Activated gamma-delta T cell treated with anti-CD3 and anti-CD28 coated beads, Interleukin-2, amount 50 U/mL, for 16 hours (primary cell): ENCODE measurements at places on chromosomes 12 and 14.

- no peak for DNase-seq
Measured at GRCh38 chr12:19695244-19696098, 256.2 kb downstream of the AEBP2 start.

- no peak for DNase-seq
Measured at GRCh38 chr12:130254461-130255276, 83.0 kb upstream of the PIWIL1 start.

DNA sequence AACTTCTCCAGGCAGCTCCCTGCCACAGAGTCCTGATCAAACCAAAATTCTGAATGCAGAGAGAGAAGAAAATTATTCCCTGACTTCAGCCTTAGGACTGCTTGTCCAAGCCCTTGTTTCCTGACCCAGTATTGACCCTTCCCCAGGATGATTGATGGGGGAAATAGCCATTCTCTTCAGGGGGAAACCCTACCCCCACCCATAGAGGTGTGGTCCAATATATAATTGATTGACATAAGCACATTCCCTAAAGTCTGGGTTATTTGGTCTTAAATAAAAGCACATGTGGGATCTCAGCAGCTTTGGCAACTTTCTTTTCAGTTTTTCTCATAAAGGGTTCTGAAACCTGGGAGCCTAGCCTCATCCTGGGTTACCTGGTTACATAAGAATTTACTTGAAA is 201.2 kb upstream of the DDHD1 start:
- no peak for DNase-seq

DNA sequence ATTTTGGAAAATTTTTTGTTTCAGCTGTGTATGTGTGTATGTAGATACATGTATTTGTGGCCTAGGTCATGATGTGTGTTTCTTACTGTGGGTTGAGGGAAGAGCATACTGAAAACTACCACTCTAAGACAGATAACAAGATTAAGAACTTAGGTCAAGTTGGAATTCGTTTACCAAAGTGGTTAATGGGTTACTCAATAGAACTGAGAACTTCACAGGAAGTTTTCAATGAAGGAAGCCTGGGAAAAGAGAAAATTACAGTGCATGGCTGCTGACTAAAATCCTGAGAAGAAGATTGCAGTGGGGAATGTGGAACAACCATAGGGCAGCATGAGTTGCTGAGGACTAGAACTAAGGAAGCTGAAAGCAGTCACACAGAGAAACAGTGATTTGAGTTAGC is 21.4 kb upstream of the FOXG1 start:
- DNase-seq: no peak

GRCh38 chr12:76790564-76791552 is 26.9 kb downstream of the ZDHHC17 start:
- DNase-seq: no peak

DNA sequence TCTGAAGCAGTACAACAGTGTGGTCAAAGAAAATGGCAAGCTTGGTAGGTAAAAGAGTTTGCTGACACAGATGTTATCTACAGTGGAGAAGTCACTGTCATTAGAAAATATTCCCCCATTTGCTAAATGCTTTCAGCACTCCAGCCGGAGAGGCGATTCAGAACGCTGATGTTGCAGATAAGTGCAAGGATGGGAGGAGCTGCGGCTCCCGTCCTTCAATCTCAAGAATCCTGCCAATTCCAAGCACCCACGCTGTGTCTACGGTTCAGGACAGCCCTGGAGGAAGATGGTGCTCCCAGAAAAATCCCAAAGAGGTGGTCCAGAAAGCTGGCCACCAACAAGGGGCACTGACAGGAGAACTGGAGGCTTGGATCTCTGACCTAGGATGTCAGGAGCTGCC is 79.1 kb downstream of the ZFP36L1 start:
- DNase-seq: no peak

- DNase-seq: no peak
Measured at GRCh38 chr12:50004696-50005095, 20.6 kb downstream of the RACGAP1 start.

GRCh38 chr12:129269756-129270495 is 416.6 kb downstream of the GLT1D1 start:
- no peak for DNase-seq

- DNase-seq: no peak
Measured at GRCh38 chr14:73851000-73851399, 631 bp upstream of the PTGR2 start.

- no peak for DNase-seq
Measured at GRCh38 chr14:92990456-92991430, 67.8 kb downstream of the CHGA start.

DNA sequence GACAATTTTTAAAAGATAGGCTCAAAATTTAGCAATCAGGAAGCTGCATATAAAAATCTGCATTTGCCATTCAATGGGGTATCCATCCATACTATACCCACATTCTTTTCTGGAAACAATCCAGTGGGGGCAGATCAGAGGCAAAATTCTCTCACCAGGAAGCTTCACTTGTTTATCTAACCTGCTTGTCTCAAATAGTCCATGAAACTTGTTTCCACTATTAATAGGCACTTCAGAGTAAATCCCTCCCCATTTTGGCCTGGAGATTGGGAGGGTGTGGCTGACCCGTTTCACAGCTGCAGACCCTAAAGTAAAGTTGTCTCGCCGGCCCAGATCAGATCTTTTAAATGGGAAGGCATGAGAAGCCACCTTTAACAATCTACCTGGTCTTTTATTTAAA is 139.4 kb upstream of the CPNE8 start:
- DNase-seq: no peak

DNA sequence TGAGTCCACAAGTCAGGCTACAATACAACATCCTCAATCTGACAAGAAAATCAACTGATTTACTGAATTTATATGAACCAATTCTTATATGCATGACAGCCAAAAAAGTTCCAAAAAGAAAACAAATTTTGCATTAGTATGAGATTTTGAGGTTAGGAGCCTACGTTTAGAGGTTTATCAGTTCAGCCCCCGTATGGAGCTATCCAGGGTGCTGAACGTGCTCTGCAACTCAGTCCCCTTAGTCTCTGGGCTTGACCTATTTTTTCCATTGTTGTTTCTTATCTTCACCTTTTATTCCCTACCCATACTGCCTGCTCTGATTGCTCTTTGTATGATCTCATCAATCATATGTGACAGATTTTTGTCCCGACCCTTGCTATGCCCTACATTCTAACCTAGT is 693.0 kb downstream of the NRXN3 start:
- DNase-seq: no peak

DNA sequence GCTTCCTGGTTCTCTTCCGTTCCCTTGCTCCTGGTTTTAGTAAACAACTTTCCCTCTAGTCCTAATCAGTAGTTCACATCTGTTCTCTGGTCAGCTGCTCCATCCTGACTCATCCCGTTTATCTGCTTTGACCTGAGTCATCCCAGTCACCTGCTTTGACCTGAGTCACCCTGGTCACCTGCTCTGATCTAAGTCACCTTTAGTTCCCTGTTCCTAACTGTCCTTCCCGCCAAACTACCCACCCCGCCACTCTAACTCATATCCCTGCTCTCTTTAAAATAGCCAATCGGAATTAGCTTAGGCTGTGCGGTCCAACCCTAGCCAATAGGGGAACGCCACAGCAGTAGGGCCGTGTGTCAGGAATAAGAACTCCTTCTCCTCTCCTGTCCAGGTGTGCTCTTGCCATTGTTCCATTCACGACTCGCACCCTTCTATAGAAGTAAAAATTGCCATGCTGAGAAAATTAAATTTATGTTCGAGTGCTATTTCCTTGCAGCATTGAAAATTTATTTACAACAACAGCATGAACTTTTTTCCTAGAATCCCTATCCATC is 3.1 kb upstream of the ANKRD33 start:
- no peak for DNase-seq

DNA sequence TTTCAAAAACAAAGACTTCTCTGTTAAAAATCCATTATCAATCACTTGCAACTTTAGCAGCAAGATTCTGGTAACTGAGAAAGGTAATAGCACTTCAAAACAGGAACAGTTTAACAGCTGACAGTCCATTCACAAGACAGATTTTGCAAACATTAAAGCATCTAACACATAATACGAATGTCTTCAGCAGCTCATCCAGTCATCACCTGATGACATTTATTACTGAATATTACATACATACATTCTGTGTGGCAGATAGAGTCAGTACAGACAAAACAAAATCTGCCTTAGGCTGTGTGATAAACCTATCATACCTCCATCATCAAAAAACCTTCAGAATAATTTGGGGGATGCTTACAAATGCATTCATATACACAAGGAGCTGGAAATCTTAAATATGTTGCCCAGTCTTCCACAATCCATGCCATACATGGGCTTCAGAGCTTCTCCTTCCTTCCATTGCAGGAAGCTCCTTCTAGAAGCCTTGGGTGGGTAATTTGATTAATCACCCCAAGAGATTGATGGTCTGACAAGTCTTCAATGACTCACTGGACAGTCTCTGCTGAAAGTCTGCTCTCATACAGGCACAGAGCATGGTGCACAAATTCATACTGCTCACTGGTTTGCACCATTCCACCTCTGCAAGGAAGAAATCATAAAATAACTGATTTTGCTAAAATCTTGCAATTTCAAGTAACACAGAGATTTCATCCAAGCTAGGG is 1.6 kb upstream of the PTPRB start:
- no peak for DNase-seq
